Smooth muscle cell of trachea (primary cell): ENCODE measurements at places on chromosomes 4 and X. TPM values are rescaled to one million over a fixed set of nuclear protein-coding genes. Genes with fewer than 3 reads are reported as not detected.

The IRS4 gene
- not detected in 2 replicates for total RNA-seq

The CPZ gene
- 0.58 and 5.5 TPM in 2 replicates for total RNA-seq

The PAGE1 gene
- total RNA-seq: not detected in 2 replicates

The RTL5 gene
- 2.8 and 6.3 TPM in 2 replicates for total RNA-seq

The MAGEE2 gene
- total RNA-seq: under 0.01 TPM in 1 of 2 replicates, not detected in the other
